ENCODE measurements at places on chromosomes 16 and 17.
A peak's percentile ranks its signal among the peaks of the same experiment; 100 is the strongest.

GRCh38 chr16:75580-76501, 2.2 kb upstream of the MPG start:
- H3K27ac ChIP-seq = peak overlapping the region; percentile 82
- no peak overlapping the region for H3K4me3 ChIP-seq
- DNase-seq = peak; percentile 63
- H3K4me1 ChIP-seq = no peaks in the 10 kb centered on the region

DNA sequence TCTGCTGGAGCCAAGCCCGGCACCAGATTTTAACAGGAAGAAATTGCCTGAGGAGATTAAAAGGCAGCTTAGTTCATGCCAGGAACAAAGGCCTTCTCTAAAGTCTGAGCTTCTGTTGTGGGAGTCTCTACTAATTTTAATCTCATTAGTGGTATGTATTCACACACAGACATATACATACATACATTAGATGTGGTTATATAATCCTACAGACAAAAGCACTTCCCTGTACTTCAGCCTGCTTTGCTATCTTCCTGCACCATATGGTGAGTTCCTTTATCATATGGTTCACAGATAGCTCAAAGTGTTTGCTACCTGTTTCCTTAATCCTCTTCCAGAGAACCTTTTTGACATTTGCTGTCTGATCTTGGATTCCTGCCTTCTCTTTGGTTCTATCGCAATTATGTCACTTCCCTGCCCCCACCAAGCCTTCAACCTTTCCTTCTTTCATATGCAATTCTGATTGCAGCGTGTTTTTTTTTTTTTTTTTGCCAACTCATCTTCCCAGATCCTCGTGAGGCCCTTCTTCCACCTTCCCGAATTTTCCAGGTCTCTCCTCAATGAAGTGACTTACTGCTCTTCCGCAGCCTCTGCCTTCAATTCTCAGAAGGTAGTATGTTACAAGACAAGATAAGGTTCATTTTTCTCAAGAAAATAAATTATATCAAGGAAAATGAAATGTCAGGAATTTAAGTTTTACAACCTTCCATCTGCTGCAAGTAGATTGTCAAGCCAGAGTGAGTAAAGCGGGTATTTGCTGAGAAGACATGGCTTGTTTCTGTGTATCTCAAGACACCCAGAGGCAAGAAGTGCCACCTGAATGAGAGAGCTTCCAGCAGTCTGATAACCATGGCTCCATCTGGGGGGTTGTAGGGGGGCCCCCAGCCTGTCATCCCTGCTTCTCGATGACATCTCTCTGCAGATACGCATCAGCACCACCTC, 120.2 kb upstream of the CACNG3 start:
- DNase-seq = no peak
- no peaks in the 10 kb centered on the region for H3K4me1 ChIP-seq
- no peaks in the 10 kb centered on the region for H3K36me3 ChIP-seq
- no peak overlapping the region for H3K4me3 ChIP-seq
- H3K27ac ChIP-seq = no peak overlapping the region

DNA sequence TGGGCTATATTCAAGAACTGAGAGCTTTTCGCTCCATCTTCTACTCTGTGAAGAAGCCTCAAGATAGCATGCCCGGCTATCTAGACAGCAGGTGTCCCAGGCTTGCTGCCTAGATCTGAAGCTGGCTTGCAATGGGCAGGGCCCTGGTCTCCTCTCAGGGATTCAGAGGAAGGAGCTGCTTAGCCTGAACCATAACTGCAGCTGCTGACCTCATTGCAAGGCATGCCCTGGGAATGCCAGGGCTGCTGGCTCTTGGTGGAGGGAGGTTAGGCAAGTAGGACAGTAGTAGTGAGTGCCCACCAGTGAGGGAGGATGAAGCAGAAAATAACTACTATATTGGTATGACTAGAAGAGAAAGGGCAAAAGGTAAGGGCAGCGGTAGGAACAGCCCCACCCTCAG, 21.3 kb upstream of the SLC35B1 start:
- no peak overlapping the region for H3K27ac ChIP-seq
- H3K36me3 ChIP-seq = peaks cover 22% of the 10 kb centered on the region
- no peaks in the 10 kb centered on the region for H3K4me1 ChIP-seq
- no peak for DNase-seq
- no peak overlapping the region for H3K4me3 ChIP-seq

DNA sequence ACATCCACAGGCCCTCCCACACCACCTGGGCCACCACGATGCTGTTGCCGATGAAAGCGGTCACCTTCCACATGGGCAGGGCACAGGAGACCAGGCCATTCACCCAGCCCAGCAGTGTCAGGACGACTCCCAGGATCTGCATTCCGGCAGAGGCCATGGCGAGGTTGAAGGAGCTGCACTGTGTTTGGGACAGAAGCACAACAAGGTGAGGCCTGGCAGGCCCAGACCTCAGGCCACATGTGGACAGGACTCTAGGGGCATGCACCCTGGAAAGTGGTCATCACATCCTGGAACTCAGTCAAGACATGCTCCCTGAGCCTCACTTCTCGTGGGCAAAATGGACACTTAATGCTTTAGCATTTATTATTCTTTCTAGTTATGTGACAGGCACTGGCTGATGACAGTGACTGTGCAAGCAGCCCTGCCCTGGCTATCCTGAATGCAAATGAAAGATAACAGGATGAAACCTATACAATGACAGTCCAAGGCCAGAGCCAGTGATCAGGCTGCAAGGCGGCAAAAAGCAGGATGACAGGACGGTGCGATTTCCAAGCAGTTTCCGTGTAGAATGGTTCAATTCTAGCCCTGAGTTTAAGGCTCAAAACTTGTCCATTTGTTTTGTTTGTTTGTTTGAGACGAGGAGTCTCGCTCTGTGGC, 2.0 kb downstream of the CLDN6 start:
- H3K4me1 ChIP-seq = no peaks in the 10 kb centered on the region
- DNase-seq = no peak
- peaks cover 6% of the 10 kb centered on the region for H3K27me3 ChIP-seq
- no peak overlapping the region for H3K27ac ChIP-seq
- no peaks in the 10 kb centered on the region for H3K36me3 ChIP-seq
- no peak overlapping the region for H3K4me3 ChIP-seq

GRCh38 chr17:39131616-39132015, 19.8 kb downstream of the PLXDC1 start:
- H3K27me3 ChIP-seq = no peaks in the 10 kb centered on the region
- H3K4me3 ChIP-seq = no peak overlapping the region
- no peaks in the 10 kb centered on the region for H3K4me1 ChIP-seq
- DNase-seq = no peak
- no peak overlapping the region for H3K27ac ChIP-seq
- no peaks in the 10 kb centered on the region for H3K36me3 ChIP-seq

- H3K4me3 ChIP-seq = no peak overlapping the region
- no peaks in the 10 kb centered on the region for H3K4me1 ChIP-seq
- no peak for DNase-seq
- H3K27ac ChIP-seq = no peak overlapping the region
Measured at GRCh38 chr16:54200161-54200534, 86.4 kb downstream of the IRX3 start.

GRCh38 chr16:1525871-1526607, 7.4 kb upstream of the TMEM204 start:
- H3K4me3 ChIP-seq = no peak overlapping the region
- H3K27me3 ChIP-seq = no peaks in the 10 kb centered on the region
- no peaks in the 10 kb centered on the region for H3K4me1 ChIP-seq
- peaks cover 29% of the 10 kb centered on the region for H3K36me3 ChIP-seq

DNA sequence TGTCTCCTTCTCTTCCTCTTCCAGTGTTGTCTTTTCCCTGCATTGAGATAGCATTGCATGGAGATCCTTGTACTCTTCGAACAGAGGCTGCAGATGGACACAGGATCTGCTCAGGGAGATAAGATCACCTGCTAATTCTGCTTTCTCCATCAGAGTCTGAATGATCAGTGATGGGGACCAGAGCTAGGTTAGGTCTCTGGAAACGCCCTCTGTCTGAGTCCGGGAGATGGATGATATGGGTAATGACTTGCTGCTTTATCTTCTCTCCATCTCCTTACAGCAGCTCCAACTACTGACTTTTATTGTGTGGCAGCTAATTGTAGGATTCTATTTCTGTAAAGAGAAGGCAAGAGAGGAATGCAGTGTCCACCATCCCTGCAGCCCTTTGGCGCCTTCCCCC, 435.6 kb downstream of the WWOX start:
- H3K4me1 ChIP-seq = no peaks in the 10 kb centered on the region
- H3K27ac ChIP-seq = no peak overlapping the region
- no peak for DNase-seq

DNA sequence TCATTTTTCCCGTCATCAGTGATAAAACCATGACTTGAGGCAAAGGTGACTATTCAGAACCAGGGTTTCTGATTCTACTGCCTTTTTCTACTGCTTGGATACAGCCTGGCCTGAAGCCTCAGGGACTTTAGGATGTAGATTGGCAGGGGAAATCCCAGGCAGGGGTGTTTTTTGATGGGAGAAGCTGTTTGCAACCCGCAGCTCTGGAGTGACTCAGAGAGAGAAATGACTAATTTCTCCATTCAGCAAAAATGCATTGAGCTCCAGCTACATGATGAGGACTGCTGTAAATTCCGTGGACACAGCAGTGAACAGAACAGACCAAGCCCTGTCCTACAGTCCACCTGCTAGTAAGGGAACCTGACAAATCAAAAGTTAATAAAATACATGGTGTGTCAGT, 560.6 kb downstream of the CDH13 start:
- no peak overlapping the region for H3K4me3 ChIP-seq
- no peaks in the 10 kb centered on the region for H3K36me3 ChIP-seq
- no peak for DNase-seq
- no peak overlapping the region for H3K27ac ChIP-seq
- no peaks in the 10 kb centered on the region for H3K27me3 ChIP-seq

DNA sequence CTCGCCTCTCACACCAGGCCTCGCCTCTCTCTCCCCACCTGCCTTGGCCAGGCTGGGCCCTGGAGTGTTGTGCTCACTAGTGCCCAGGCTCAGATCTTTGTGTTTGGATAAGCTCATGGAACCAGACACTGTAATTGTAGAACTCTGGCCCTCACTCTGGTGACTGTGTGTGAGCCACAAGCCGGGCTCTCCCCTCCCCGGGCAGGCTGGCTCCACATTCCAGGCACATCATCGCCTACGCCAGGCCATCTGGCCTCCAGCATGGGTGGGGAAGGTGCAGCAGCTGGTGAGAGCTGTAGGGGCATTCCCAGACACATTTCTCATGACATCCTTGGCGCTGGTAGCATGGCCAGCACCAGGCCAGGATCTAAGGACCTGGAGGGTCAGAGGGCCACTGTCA, 202.3 kb downstream of the RAB11FIP4 start:
- H3K36me3 ChIP-seq = no peaks in the 10 kb centered on the region
- DNase-seq = no peak
- H3K27me3 ChIP-seq = no peaks in the 10 kb centered on the region
- H3K4me1 ChIP-seq = no peaks in the 10 kb centered on the region
- no peak overlapping the region for H3K27ac ChIP-seq
- no peak overlapping the region for H3K4me3 ChIP-seq

GRCh38 chr16:82229800-82230619, 60.0 kb upstream of the MPHOSPH6 start:
- H3K27me3 ChIP-seq = no peaks in the 10 kb centered on the region
- DNase-seq = peak; percentile 84

DNA sequence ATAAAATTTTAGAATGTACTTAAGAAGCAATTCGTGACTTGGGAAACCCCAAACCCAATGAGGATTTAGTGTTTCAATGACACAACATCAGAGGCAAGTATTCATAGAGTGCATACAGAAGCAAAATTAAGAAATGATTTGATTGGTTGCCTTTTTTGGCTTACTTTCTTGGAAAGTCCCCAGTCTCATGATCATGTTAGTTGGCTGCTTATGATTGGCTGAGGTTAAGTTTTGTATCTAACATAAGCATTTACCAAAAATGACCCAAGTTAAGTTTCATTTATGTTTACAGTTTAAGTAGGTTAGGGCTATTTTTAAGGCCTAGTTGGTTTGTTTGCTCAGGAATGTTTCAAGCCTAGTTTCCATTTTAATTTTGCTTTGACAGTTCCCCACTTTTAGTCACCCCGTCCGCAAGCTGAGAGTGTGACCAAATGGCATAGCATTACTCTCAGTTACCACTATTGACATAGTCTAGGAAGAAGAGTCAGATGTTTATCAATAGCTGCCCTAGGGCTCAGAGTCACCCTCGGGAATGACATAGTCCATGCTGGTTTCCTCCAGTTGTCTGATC, 36.2 kb downstream of the DGKE start:
- H3K27me3 ChIP-seq = no peaks in the 10 kb centered on the region
- peaks cover 4% of the 10 kb centered on the region for H3K4me1 ChIP-seq
- no peaks in the 10 kb centered on the region for H3K36me3 ChIP-seq
- no peak overlapping the region for H3K4me3 ChIP-seq

- H3K4me3 ChIP-seq = no peak overlapping the region
- no peaks in the 10 kb centered on the region for H3K36me3 ChIP-seq
- H3K27ac ChIP-seq = no peak overlapping the region
- no peaks in the 10 kb centered on the region for H3K27me3 ChIP-seq
- H3K4me1 ChIP-seq = no peaks in the 10 kb centered on the region
- DNase-seq = no peak
Measured at GRCh38 chr17:69874175-69874670, 200.8 kb upstream of the KCNJ16 start.

- no peak for DNase-seq
- H3K27me3 ChIP-seq = no peaks in the 10 kb centered on the region
- peak overlapping the region; percentile 49 for H3K27ac ChIP-seq
- no peak overlapping the region for H3K4me3 ChIP-seq
- no peaks in the 10 kb centered on the region for H3K4me1 ChIP-seq
- H3K36me3 ChIP-seq = peaks cover 66% of the 10 kb centered on the region
Measured at GRCh38 chr16:81487301-81487720, 42.7 kb downstream of the CMIP start.

DNA sequence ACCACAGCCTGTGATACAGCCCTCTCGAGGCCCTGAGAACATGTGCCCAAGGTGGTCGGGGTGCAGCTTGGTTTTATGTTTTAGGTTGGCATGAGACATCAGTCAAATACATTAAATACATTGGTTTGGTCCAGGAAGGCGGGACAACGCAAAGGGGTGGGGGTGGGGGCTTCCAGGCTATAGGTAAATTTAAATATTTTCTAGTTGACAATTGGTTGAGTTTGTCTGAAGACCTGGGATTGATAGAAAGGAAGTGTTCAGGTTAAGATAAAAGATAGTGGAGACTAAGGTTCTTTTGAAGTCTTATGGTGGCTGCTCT, 1.2 kb upstream of the ZKSCAN2 start:
- peaks cover 11% of the 10 kb centered on the region for H3K4me1 ChIP-seq
- no peaks in the 10 kb centered on the region for H3K36me3 ChIP-seq
- peak overlapping the region; percentile 97 for H3K27ac ChIP-seq
- no peaks in the 10 kb centered on the region for H3K27me3 ChIP-seq

DNA sequence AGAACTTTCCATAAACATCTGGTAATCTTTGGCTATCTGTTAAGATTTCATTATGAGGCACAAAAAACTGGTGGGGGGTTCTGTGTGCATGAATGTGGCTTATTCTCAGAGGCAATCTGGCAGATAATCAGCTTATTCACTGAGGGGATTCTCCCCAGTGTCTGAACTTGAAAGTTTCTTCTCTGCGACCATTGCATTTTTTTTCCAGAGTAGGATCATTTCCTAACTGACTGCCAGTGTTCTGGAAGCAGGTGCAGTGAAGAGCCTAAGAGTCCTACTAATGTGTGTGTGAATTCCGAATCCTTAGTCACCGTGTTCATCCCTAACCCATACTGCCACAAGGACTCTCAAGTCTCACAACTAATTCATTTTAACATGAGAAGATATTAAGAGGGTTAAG, 64.9 kb upstream of the LRRC37A3 start:
- no peaks in the 10 kb centered on the region for H3K36me3 ChIP-seq
- no peak overlapping the region for H3K4me3 ChIP-seq
- no peak for DNase-seq
- H3K27ac ChIP-seq = peak overlapping the region; percentile 98
- no peaks in the 10 kb centered on the region for H3K27me3 ChIP-seq

- peaks cover 15% of the 10 kb centered on the region for H3K4me1 ChIP-seq
- H3K36me3 ChIP-seq = no peaks in the 10 kb centered on the region
- DNase-seq = peak; percentile 45
- peak overlapping the region; percentile 92 for H3K4me3 ChIP-seq
- H3K27ac ChIP-seq = peak overlapping the region; percentile 96
Measured at GRCh38 chr17:21285164-21286065, 904 bp downstream of the MAP2K3 start.
